Pons (tissue), 1 donor: ENCODE measurements at places on chromosomes 1 and 21.

- DNase-seq = no peak
Measured at GRCh38 chr1:67752306-67752705, 67.3 kb downstream of the GADD45A start.

GRCh38 chr1:62716397-62716796 is 28.2 kb upstream of the DOCK7 start:
- DNase-seq = peak; percentile 11

GRCh38 chr1:156136970-156137483 is 16.4 kb upstream of the SEMA4A start:
- no peak for DNase-seq

DNA sequence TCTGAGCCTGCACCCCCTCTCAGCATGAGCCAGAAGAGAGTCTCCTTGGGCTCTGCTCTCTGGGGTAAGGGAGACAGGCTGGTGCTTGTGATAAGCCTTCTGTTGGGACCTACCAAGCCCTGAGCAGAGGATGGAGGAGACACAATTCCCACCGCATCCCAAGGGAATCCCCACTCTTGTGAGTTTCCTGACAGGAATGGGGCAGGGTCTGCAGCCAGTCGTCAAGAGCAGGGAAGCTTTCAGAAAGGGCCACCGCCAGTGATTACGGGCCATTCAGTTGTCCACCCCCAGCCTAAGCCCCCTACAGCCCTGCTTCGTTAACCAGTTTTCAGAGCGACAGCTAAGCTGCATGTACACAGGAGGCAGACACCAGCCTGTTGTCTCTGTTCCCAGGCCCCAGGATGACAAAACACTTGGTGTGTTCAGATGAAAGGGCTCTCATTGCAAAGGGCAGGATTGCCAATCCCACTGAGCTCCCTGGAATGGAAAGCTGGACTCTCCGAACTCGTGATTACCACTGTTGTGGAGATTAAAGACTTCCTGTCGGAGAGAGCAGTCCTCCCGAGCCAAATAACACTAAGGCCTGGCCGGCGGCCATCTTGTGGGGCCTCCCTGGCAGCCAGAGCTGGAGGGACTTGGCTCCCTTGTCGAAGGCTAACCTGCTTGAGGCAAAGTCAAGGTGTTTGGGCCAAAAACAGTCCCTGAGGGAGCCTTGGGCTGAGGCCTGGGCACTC is 37.4 kb upstream of the SLC30A1 start:
- DNase-seq = no peak

- no peak for DNase-seq
Measured at GRCh38 chr21:33981391-33982101, 65.9 kb upstream of the ATP5PO start.

DNA sequence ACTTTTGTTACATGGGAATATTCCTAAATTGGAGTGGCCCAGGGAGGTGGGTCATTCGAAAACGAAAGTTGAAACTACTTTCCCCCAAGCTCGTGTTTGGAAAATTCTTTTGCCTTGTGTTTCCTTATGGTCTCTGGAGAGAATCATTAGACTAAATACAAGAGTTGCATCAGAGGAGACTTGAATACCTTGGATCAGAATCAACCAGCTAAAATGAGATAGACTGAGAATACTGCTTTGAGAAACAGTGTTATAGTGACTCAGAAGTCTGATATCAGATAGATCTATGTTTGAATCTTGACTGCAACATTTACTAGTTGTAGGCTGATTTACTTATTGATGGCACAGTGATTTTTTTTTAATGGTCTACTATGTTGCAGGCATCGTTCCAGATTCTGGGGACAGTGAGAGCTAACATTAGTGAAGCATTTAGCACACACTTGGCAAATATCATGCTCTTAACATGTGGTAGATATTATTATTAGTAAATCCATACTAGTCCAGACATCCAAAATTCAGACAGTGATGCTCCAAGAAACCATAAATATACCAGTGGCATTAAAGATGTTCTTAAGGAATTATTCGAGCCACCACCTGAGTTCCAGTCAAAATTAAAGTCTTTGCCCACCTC is 12.9 kb upstream of the ACTN2 start:
- no peak for DNase-seq

DNA sequence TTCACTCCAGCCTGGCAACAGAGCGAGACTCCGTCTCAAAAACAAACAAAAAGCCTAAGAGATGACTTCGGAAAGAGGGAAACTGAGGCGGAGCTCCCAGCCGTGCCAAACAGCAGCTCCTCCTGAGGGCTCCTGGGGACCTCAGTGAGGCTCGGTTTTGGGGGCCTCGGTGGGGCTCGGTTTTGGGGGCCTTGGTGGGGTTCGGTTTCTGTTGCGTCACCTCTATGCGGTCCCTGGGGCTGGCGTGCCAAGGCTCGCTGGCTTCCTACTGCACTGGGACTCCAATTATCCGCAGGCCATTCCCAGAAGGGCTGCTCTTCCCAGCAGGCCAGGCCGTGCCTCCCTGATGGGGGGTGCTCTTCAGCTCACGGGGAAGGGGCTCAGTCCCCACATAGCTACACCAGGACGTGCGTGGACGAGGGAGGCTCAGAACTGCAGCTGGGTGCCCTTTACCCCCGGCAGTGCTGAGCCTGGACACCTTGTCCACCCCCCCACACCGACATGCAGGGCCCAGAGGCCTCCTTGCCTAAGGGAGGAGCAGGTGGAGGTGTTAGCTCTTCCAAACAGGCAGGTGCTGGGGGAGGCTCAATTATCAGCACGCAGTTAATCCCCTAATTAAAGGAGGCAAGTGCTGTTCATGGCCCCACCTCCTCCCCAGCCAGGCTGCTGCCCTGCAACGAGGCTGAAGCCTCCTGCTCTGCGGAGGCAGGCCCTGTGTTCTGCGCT is 5.1 kb upstream of the C1orf159 start:
- no peak for DNase-seq

GRCh38 chr1:54996359-54996868 is 2.3 kb upstream of the BSND start:
- peak; percentile 45 for DNase-seq

DNA sequence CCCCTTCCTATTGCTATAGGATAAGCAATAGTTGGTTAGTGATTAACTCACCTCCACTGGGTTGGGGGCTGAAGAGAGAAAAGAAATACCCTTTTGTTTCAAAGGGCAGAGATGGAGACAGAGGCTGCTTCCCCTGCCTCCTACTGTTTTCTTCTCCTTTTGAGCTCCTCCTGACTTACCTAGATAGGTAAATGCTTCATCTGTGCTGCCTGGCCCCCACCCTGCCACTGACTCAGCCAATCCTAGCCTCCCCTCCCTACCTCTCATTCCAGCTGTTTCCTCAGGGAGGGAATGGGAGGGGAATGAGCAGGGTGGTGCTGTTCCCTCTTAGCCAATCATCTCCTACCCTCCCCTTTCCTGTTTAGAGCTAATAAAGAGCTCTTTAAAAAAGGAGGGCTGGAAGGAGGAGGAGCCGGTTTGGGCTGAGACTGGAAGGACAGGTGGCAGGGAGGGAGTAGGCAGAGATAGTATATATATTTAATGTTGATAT is at the start of gene C1orf116:
C1orf116 (minus strand) TSS at position 229 of the 490 bp plus-strand sequence. CDS start 5,158 bp downstream, outside the sequence.
- no peak for DNase-seq

- DNase-seq = no peak
Measured at GRCh38 chr1:29124366-29125236, 898 bp upstream of the TMEM200B start.

DNA sequence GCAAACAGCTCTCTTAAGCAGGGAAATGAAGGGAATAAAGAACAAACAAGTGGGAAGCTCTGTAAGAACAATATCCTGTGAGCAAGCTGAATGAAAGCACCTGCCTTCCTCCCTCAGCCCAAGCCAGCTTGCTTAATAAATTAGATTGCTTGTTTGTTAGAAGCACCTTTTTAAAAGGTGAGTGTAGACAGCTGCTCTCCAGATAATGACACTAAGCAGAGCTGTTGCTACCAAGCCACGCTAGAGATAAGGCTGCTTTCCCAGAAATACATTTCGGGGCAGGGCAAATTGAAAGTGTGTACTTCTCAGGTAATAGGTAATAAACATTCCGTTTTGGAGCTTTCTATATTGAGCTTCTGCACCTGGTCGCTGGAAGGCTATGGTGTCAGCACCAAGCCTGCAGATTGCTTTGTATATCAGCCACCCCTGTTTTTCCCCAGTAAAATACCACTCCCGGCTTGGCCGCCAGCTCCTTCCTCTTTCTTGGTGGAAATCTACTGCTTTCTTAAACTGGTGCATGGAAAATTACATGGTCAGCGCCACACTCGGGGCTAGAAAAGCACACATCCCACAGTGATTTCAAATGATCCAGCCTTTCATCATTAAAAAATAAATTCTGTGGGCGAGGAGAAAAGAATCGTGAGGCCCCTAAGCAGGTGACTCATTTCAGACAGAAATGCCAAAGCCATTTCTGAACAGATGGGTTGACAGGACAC is 151.3 kb downstream of the ETS2 start:
- peak; percentile 34 for DNase-seq

GRCh38 chr1:234102583-234102982 is 198.1 kb downstream of the SLC35F3 start:
- peak; percentile 14 for DNase-seq

GRCh38 chr1:218683242-218683641 is 338.1 kb downstream of the TGFB2 start:
- DNase-seq = no peak

- peak; percentile 67 for DNase-seq
Measured at GRCh38 chr1:230342019-230342418, 84.1 kb downstream of the PGBD5 start.

DNA sequence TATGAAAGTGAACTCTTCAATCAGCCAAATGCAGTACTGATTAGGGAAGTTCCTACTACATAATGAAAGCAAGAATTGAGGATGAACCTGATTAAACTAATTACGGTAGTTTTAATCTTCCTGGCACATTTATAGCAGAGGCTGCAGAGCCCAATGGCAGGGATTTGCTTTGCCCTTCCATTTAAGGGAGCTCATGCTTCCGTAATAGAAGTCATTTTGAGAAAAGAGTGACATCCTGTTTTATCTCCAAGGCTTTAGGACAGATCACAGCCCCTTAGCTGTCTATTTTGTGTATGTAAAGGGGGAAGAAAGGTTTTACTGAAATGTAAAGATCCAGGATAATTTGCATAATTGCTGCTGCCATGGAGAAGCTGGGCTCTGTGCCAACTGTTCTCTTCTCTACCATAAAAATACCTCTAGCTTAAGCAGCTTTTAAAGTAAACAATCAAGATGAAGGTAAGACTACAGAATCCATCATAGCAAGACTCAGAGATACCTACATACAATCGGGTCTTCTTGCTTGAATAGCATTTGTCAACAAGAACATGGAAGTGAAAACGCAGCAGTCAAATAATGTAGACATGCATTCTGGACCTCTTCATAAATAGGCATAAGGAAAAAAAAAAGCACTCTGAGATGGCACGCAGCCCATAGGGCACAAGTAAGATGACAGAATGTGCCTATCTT is 62.5 kb downstream of the ASH1L start:
- peak; percentile 37 for DNase-seq

DNA sequence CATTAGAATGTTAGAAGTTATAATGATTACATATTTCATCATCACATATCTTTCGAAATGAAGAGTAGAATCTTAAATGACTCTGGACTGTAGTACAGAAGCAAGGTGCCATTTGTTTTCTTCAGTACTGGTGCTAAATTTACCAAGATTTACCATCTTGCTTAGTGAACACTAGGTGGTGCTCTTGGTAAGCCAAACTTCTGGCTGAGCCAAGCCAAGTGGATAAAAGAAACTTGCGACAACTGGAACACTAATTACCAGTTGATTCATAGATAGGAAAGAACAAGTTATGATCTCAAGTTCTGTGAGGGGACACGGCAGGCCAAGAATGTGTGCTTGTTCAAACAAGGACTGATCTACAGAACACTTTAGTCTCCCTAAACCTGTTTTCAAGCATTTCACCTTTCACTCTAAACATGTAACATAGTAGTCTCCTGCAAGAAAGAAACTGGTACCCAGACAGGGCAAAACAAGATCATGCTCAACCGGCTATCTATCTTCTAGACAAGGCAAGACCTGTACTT is 19.8 kb downstream of the SPRTN start:
- peak; percentile 73 for DNase-seq

DNA sequence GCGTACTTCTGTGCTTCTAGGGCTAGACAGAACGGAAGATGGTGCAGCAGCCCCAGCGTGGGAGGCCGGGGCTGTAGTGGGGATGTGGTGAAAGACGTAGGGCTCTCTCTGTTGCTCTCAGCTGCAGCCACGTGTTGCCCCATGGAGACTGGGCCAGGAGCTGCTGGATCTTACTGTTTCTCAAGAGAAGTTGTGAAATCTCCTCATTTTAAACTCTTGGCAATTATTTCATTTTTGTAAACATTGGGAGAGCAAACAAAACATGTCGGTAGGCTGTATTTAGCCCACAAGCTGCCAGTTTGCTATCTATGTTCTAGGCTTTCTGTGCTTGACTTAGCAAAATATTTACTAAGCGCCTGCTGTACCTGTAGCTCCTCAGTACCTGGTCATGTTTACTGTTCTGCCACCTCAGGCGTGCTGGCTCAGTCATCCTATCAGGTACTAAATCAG is 15.9 kb upstream of the ELOA start:
- peak; percentile 38 for DNase-seq

GRCh38 chr21:15054089-15054488 is 10.7 kb downstream of the NRIP1 start:
- no peak for DNase-seq

- no peak for DNase-seq
Measured at GRCh38 chr1:65198096-65198495, 50.1 kb downstream of the AK4 start.

- no peak for DNase-seq
Measured at GRCh38 chr1:240074422-240074821, 17.3 kb upstream of the FMN2 start.

GRCh38 chr1:100217834-100218233 is 31.8 kb downstream of the DBT start:
- no peak for DNase-seq

GRCh38 chr1:207241164-207241934 is 80.1 kb upstream of the CD55 start:
- no peak for DNase-seq

- no peak for DNase-seq
Measured at GRCh38 chr1:49051647-49052046, 275.0 kb upstream of the BEND5 start.

DNA sequence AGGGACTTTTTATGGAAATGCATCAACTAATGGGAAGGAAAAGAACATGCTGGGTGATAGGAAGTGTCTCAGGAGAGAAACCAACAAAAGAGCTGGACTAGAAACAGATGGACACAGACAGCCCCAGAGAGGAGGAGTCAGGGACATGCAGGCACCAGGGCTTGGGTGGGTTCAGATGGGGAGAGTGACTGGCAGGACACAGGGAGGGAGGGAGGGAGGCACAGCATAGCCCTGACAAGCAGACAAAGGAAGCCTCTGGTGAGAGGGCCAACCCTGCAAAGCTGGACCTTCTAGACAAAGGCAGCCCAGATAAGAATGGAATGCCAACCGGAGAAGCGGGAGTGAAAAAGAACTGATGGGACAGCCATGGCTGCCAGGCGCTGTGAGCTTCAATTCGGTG is 568.8 kb downstream of the AJAP1 start:
- peak; percentile 89 for DNase-seq
